ENCODE measurements at places on chromosomes 4 and X.
A peak's percentile ranks its signal among the peaks of the same experiment; 100 is the strongest.

GRCh38 chr4:74031576-74031975 is 6.9 kb downstream of the CXCL3 start:
- no peak for DNase-seq

- DNase-seq, result no peak
These were observed 1761.3 kb upstream of the IGFBP7 start for GRCh38 chr4:58871509-58871908.

- no peak for DNase-seq
These were observed 1637.3 kb upstream of the PABPC4L start for GRCh38 chr4:135838889-135839288.

- DNase-seq, result no peak
These were observed 2.8 kb downstream of the NLRP2B start for GRCh38 chrX:57677132-57677858.

DNA sequence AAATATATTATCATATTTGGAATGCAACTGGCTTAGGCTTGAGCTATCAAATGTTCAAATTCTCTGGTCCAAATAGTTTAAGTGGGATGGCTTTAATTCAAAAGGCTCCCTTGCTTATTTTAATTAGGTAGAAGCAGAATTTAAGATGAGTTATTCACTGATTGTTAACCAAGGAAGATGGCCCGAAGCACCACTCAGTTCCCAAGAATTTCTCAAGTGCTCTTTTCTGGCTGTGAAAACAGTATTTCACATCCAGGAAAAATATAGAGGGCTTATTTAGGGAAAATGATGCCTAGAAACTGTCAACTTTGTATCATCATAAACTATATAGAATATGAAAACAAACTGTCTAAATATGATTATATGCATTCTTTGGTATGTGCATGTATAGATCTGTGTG is 246.5 kb upstream of the SFRP2 start:
- no peak for DNase-seq

DNA sequence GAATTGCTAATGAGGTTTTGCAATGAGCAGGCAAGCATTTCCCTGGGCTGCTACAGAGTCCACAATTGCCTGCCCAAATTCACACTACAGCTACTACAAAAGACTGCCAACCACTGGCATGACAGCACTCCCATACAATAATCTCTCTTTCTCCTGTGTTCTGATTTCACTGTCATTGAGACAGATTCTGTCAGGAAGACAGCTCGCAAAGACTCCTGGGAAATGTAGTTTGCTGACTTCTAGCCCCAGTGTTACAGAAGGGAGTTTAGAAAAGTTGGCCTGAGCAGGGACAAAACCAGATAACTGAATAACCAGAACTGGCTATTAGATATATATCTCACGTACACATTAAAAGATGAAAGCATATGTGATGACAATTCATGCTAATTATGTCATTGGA is 1231.3 kb upstream of the PRKX start:
- DNase-seq, result no peak

DNA sequence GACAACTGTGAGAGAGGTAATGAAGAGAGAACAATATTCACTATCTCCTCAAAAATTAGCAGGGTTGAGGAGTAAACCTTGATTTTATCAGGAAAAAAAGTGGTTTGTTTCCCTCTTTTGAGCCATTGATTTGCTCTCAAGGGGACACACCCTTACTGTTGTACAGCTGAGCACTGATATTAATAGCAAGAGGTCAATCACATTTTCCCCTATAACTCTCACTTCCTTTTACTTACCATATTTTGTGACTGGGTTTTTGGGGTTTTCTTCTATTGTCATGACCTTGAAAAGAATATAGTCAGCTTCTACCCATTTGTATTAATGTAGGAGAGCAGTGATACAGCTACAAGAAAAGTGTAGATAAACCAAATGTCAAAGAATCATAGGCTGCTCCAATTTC is 70.2 kb upstream of the LONRF3 start:
- no peak for DNase-seq

DNA sequence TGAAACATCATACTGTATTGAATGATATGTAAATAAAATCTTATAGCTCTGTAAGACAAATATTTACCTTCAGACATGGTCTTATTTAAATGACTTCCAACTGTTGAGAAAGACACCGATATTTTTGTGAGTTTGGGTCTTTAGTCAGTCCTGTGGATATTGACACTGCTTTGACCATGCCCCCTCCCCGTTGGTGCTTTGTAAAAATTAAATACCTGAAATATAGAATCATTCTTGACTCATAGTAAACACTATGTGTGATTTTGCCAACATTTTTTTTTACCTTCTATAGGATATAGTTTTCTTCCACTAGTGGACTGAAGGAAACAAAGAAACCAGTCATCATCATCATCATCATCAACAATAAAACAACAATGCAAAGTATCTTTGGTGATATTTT is 114.3 kb upstream of the HS3ST1 start:
- DNase-seq, result no peak

GRCh38 chrX:42392846-42393245 is 385.1 kb downstream of the PPP1R2C start:
- no peak for DNase-seq

- DNase-seq, result no peak
These were observed 34.8 kb downstream of the EGF start for GRCh38 chr4:109947457-109947856.

DNA sequence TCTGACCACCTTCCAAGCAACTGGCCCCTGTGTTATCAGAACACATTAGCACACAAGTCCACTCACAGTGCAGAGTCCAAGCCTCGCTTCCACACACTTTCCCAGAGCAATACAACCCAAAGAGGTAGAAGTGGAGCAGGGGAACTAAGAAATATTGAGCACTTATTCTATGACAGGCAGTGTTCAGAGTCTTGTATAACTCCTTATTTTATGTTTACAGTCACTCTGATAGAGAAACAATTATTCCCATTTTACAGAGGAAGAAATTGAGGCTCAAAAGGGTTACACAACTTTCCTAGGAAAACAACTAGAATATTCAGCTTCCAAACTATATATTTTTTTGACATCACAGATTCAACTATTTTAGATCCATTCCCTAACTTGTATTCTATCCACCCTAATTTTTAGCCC is 18.3 kb upstream of the TMEM154 start:
- no peak for DNase-seq

GRCh38 chr4:6658597-6659075 is 18.2 kb downstream of the MRFAP1 start:
- DNase-seq, result peak; percentile 57

DNA sequence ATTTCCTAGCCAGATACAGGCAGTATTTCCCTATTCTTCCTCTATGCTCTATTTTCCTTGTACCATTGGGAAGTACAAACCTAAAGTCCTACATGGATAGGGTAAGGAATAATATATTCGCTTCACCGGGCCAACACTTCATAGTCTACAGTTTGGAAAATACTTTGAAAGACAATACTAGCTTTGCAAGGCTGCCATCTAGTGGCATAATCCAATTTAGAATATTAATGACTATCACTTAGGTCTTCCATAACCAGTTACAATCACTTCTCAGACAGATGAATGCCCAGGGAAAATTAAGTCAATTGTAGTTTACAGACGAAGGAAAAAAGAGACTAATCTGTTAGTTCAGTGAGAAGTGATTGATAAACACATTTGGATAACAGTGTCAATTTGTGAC is 141.0 kb upstream of the FAM47C start:
- no peak for DNase-seq

GRCh38 chr4:128285085-128285997 is 2.3 kb downstream of the PGRMC2 start:
- no peak for DNase-seq

GRCh38 chr4:1260418-1261106 is 11.6 kb upstream of the CTBP1 start:
- no peak for DNase-seq

DNA sequence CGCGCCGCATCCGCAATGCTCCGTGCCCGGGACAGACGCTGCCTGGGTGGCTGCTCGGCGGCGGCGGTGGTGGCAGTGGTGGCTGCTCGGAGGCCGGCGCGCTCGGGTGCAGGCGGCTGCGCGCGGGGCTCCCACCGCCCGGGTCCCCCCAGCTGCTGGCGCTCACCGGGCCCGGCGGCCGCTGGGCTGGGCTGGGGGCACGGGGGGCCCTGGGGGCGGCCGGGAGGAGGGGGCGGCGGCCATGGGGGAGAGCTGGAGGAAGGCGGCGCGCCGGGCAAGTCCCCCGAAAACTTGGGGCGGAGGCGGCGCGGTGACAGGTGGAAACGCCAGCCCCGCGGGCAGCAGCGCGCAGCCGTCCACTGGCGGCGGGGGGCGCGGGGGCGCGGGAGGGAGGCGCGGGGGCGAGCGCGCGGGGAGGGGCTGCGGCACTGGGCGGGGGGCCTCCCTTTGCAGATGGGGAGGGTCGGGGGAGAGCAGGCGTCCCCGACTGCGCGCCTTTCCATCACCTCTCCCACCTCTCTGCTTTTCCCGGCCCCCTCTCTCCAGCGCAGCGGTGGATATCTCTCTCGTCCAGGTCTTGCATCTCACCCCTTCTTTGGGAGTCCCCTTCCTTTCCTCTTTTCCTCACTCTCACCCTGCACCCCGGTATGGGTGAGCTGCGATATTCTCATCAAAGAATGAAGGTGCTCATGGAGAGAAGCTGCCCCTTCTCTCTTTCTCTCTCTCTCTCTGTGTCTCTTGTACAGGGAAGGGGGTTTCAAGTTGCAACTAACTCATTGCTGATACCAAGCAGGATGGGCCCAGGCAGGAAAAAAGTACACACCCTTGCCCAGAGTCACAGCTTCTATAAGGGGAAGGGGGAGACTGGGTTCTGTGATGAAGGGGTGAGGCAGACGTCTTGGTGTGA is 83.7 kb upstream of the DHRSX start:
- no peak for DNase-seq

- DNase-seq, result no peak
These were observed 60.8 kb downstream of the MTMR8 start for GRCh38 chrX:64334467-64334866.

DNA sequence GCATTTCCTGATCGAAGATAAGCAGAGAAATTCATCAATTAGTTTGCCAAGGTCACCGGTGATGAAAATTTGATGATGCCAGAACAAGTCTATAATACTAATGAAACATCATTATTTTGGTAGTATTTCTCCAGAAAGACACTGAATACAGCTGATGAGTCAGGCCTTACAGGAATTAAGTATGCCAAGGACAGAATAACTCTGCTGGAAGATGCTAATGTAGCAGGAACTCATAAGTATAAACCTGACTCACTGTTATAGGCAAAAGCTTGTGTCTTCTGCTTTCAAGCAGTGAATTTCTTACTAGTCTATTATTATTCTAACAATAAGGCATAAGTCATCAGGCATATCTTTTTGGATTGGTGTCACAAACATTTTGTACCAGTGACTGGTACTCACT is 1825.1 kb upstream of the IGFBP7 start:
- DNase-seq, result no peak

- DNase-seq, result no peak
These were observed 304.0 kb upstream of the BMP3 start for GRCh38 chr4:80726471-80726870.

DNA sequence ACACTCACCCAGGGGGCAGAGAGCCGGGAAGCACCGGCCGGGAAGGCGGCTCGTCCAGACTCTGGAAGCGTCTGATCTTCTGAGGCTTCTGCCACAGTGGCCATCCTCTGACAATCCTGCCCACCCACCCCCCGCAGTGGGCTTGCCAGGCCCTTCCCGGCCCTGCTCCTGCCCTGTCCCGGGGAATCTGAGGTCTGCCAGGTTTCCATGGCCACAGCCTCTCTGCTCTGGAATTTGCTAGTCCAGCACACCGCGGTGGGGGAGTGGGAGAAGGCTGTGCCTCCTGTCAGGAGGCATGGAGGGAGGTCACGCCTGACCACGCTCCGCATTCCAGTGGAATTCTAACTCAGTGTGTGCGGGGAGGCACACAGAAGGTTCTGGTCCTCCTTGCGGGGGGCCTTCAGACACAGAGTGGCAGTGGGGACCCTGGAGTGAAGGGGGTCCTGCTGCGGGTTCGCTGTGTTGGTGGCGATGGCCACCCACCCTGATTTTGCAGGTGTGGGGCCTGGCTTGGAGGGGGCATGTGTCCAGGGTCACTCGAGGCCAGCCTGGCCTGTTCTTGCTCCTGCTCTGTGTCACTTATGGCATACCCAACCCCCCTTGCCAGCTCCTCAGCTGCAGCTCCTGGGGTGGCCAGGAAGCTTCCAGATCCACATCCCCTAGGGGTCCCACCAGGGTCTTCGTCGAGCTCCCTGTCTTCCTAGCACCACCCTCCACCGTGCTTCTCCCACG is 55.6 kb upstream of the ADRA2C start:
- DNase-seq, result no peak

- no peak for DNase-seq
These were observed 304.7 kb upstream of the FTHL17 start for GRCh38 chrX:31376408-31377022.

- no peak for DNase-seq
These were observed 177.5 kb downstream of the ENOX2 start for GRCh38 chrX:130725519-130725918.

- DNase-seq, result no peak
These were observed 161.2 kb upstream of the NUDT6 start for GRCh38 chr4:123083646-123084045.
